ENCODE measurements at places on chromosomes 7 and 10. TPM values are rescaled to one million over a fixed set of nuclear protein-coding genes. Genes with fewer than 3 reads are reported as not detected.

Gene KIAA1217
- 7.1 TPM for total RNA-seq

Gene ZP3
- 0.89 TPM for total RNA-seq

Gene CCDC7
- 16.6 TPM for total RNA-seq

Gene TMEM184A
- total RNA-seq = not detected

Gene FZD8
- 25.2 TPM for total RNA-seq

Gene TRIM73
- total RNA-seq = 0.59 TPM

Gene GPRIN2
- total RNA-seq = not detected

Gene LRRC18
- not detected for total RNA-seq

Gene HTR5A
- total RNA-seq = not detected

Gene MRPL32
- total RNA-seq = 41.9 TPM

Gene AKR1C3
- 1.2 TPM for total RNA-seq

Gene FOXI2
- not detected for total RNA-seq
